Kidney (tissue), 22 donors: ENCODE measurements at places on chromosomes 2 and 18. TPM values are rescaled to one million over a fixed set of nuclear protein-coding genes. Genes with fewer than 3 reads are reported as not detected.

- DNase-seq = no peak
Observed at GRCh38 chr18:7360606-7361170, 129.8 kb downstream of the LRRC30 start.

The NGEF gene
- 5.3 TPM for polyA plus RNA-seq

The C2orf92 gene
- polyA plus RNA-seq = 3.3 TPM

- DNase-seq = no peak
Observed at GRCh38 chr2:177154809-177155208, 57.8 kb upstream of the HNRNPA3 start.

- DNase-seq = no peak
Observed at GRCh38 chr2:60634438-60634837, 81.0 kb upstream of the BCL11A start.

DNA sequence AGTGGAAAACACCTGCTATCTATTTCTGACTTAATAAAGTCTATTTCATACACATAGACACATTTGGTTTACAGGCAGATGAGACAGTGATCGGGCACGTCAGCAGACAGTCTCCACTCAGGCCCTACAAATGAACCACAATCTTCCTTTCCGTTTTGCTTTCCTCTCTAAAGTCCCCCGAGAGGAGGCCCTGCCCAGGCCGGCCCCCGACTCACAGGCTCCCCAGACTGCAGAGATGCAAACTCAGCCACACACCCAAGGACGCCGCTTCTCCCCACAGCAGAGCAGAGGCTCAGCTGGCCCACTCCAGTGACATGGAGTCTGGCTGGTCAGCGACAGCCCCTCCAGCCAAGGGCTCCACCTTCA, 9.3 kb upstream of the MTERF4 start:
- DNase-seq = no peak

DNA sequence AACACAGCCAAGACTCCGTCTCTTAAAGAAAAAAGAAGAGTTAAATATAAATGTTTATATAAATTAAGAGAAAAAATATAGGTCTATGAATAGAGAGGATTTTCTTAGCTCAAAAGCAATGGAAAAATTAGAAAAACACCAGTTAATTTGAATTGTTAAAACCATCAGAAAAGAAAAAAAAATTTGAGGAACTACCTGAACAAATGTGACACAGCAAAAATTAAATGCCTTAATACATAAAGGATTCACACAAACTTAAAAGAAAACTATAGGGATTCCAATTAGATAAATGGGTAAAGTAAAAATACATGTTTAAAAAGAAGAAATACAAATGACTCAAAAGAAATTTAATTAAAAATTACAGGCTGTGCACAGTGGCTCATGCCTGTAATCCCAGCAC, 147.9 kb upstream of the DNMT3A start:
- DNase-seq = no peak

- DNase-seq = peak; percentile 73
Observed at GRCh38 chr2:18514526-18515461, 45.7 kb downstream of the RDH14 start.

GRCh38 chr2:45814488-45814887, 163.0 kb downstream of the PRKCE start:
- DNase-seq = no peak

The VWC2L gene
- polyA plus RNA-seq = not detected

GRCh38 chr2:102418421-102418961, 4.5 kb upstream of the IL18RAP start:
- DNase-seq = no peak

The BOLL gene
- not detected for polyA plus RNA-seq

DNA sequence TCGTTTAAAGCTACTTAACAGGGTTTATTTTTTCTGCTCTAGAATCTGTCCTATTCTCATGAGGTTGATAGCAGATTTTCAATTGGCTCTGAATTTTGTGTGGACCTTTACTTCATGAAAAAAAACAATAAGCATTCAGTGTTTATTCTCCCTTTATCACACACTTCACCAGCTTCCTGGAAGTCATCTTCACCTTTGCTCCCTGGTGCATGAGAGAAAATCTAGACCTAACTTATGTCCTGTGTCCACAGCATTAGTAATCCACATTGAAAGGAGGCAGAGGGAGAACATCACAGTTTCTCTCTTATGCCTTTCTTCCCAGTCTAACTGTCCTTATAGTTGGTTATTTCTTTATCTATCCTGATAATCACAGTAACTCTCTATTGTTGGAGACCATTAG, 316.1 kb downstream of the PTH2R start:
- no peak for DNase-seq

- DNase-seq = no peak
Observed at GRCh38 chr2:119283873-119284331, 60.3 kb downstream of the STEAP3 start.

DNA sequence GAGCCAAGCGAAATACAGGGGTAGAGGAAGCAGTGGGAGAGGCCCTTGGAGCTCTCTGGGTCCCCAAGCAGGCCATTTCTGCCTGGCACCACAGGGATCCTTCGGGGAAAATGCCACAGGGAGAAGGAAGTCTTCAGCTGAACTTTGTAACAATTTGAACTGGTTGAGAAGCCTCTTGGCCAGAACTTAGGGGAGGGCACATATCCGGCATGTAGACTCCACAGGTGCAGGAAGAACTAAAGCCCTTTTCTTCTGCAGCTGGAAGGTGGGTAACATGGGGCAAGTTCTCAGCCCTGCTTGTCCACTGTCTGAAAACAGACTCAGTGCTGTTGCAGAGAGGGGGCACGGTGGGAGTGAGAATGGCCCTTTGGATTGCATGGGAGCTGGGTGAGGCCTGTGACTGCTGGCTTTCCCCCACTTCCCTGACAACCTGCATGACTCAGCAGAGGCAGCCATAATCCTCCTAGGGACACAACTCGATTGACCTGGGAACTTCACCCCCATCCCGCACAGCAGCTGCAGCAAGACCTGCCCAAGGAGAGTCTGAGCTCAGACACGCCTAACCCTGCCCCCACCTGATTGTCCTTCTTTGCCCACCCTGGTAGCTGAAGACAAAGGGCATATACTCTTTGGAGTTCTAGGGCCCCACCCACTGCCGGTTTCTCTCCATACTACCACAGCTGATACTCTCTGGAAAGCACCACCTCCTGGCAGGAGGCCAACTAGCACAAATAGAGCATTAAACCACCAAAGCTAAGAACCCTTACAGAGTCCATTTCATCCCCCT, 101.6 kb upstream of the FAM136A start:
- DNase-seq = no peak

The MTCL1 gene
- 2.5 TPM for polyA plus RNA-seq

DNA sequence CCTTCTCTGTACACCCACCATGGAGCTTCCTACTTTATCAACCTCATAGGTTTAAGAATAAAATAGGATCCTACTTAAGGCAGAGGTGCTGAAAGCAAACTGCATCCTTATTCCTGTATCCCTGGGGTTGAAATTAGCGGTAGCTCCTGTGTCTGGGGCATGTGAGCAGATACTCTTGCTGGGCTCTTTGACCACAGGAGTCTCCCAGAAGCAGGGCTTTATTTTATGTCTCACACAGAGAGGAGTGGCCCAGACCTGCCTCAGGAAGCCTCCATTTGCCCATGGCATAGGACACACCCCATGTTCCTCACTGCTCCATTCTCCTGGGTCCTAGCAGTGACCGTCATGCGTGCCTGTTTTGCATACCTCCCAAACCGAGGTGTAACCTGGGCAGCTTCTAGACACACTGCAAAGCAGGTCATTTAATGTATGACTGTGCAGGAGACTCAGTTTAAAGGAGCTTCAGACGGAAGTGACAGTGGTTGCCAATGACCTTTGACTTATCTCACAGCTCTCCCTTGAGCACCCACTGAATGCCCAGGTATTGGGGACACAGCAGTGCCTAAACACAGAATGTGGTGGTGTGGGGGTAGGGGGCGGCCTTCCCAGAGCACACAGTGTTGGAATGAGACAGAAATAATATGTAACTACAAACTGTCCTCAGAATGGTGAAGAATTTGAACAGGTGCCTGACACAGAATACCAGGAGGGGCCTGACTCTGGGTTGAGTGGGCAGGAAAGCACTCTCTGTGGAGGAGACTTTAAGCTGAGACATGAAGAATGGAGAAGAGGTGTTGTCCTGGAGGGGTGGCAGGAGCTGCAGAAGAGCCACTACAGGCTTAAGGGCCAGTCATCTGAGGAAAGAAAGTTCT, 3.7 kb downstream of the TMEM37 start:
- DNase-seq = no peak

DNA sequence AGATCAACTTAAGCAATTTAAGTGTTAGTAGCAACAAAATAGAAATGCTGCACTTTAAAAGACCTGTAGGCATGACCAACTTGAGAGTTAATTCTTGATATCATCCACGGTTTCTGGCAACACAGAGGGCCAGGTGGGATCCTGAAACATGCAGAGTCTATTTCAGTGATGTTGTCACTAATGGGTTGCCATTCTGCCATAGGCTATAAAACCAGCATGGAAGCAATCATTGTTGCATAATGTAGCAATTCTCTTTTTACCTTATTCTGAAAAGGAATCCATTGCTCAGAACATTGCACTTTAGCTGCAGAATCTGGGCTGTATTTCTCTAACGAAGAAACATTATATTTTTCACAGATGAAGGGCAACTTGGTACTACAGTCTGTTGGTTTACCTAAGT, 53.9 kb upstream of the CD302 start:
- DNase-seq = no peak

DNA sequence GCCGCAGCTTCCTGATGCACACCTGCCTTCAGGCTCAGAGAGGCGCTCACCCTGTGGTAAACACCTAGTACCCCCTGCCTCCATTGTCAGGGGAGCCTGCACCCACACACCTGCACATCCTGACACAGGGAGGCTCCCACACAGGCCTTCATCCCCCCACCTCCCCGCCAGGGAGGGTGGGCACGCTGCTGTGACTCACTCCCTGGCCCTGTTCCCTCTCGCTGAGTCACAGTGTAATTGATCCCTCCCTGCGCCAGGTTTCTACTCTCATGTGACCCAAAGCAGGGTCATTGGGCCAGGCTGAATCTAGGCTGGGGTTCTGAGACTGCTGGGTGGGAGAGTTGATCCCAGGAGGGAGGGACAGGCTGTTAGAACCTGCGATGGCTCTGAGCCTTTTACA, 8.5 kb upstream of the CELF4 start:
- no peak for DNase-seq

DNA sequence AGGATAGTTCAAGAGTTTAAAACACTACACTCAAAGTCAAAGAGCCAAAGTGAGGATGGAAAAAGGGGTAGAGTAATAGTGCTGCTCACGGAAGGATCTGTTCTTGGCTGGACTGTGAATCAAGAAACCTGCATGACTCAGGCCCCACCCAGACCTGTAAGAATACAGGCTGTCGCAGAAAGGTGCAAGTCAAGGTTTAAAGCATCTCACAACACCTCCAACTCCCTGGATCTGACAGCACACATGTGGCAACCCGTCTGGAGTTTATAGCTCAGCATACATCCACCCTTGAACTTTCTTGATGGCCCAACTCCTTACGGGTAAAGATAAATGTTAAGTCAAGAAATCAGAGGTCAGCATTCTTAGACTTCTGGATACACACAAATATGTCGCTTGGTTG, 6.3 kb downstream of the KIAA2012 start:
- no peak for DNase-seq

GRCh38 chr18:70256994-70257393, 31.9 kb upstream of the SOCS6 start:
- no peak for DNase-seq

The CAPN13 gene
- 3.4 TPM for polyA plus RNA-seq

The NYAP2 gene
- not detected for polyA plus RNA-seq

- DNase-seq = peak; percentile 86
Observed at GRCh38 chr18:79484661-79485621, 89.2 kb downstream of the NFATC1 start.
